ENCODE measurements at places on chromosomes 5 and 9. TPM values are rescaled to one million over a fixed set of nuclear protein-coding genes. Genes with fewer than 3 reads are reported as not detected.

DNA sequence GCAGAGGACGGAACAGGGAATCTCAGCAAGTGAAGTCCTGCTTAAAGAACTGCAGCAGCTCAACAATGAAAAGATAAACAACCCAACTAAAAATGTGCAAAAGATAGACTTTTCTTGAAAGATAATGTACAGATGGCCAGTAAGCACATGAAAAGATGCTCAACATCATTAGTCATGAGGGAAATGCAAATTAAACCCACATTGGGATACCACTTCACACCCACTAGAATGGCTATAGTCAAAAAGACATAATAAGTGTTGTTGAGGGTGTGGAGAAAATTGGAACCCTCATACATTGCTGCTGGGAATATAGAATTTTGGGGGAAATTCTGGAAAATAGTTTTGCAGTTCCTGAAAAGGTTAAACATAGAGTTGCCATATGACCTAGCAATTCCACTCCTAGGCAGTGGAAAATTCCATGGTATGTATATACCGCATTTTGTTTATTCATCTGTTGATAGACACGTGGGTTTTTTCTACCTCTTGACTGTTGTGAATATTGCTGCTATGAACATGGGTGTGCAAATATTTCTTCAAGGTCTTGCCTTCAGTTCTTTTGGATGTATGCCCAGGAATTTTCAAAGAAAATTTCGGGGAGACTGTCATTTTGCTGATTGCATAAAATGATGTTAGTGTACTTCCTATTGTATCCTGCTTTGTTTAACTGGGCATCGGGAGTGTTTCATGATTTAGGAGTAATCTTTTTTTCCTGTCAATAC, 7.2 kb downstream of the CNOT8 start:
- no peak for DNase-seq

PCSK5 gene
- 2.0 TPM for total RNA-seq

MLANA gene
- total RNA-seq = not detected

MAMDC2 gene
- not detected for total RNA-seq
